ENCODE measurements at places on chromosomes 16 and 17.

DNA sequence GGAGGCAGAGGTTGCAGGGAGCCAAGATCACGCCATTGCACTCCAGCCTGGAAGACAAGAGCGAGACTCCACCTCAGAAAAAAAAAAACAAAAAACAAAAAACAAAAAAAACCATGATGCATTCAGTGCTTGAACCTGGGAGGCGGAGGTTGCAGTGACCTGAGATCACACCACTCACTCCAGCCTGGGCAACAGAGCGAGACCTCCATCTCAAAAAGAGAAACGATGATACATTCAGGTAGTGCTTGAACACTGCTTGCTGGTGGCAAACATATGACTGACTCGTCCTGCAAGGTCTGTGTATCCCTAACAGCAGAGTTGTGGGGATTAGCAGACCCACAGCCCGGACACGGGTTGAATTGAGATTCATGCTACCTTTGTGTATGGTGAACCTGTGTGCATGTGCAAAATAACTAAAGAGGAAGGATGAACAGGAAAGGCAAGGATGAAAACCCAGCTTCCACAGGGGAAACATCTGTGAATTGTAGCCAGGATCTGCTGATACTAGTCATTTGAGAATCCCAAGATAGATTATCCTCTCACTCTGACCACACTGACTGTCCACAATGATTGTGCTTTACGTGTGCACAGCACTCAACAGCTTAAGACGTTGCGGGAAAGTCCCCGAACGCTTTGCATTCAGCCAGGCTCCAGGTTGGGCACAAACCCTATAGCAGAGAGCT is 52.4 kb upstream of the MRPS23 start:
- no peak for DNase-seq

GRCh38 chr16:79132701-79133100 is 467.8 kb downstream of the MAF start:
- DNase-seq = no peak

- DNase-seq = no peak
Observed at GRCh38 chr17:50775926-50776325, 8.6 kb upstream of the ANKRD40CL start.

GRCh38 chr16:17759451-17760390 is 289.0 kb upstream of the XYLT1 start:
- DNase-seq = no peak

GRCh38 chr17:412211-413015 is 59.8 kb upstream of the RPH3AL start:
- DNase-seq = peak; percentile 72

DNA sequence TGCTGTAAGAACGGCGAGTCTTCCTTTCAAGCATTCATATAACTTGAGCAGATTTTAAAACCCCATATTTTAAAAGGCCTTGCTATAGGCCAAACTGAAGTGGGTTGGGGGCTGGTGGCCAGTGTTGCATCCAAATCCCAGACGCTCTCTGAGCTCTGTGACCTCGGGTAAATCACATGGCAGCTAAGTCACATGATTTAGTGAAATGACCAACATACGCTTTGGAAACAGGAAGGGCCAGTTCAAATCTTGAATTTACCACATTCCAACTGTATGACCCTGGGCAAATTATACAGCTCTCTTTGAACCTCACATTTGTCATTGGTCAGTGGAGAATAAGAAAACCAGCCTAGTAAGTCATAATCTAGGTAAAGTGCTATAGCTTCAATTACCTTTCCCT is 519.3 kb downstream of the HAPSTR1 start:
- no peak for DNase-seq

- peak; percentile 73 for DNase-seq
Observed at GRCh38 chr17:82884970-82885353, 45.1 kb upstream of the ZNF750 start.

DNA sequence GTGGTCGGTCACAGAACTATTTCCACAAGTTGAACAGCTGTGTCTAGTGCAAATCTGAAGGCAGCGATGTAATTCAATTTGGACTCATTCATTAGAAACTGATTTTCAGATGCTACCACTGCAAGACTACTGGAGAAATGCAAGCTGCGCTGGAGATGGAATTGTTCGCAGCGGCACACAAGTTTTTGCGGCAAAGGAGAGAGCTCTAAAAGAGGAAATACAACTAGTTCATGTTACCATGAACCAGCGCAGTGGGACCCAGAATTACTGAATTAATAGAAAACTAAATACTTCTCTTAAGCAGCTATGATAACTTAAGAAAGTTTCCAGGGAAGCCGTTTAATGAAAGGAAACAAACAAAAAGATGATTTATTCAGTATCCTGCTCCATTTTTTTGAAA is 1.9 kb downstream of the CREBBP start:
- no peak for DNase-seq

DNA sequence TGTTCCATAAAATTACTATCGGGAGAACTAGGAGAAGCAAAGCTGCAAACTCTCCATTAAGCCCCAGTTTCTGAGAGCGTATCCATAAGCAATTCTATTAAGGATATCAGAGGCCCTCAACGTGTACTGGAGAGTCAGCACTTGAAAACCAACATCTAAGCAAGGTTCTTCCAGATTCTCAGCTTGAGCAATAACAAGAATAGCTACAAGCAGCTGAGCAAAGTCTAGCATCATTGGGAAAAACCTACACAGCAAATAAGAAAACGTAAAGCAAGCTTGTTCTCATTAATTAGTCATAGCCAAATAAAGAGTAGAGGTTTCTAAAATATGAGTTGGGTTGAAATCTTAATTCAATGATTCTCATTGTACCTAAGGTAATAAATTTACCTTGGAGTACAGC is 26.9 kb upstream of the COX10 start:
- no peak for DNase-seq

DNA sequence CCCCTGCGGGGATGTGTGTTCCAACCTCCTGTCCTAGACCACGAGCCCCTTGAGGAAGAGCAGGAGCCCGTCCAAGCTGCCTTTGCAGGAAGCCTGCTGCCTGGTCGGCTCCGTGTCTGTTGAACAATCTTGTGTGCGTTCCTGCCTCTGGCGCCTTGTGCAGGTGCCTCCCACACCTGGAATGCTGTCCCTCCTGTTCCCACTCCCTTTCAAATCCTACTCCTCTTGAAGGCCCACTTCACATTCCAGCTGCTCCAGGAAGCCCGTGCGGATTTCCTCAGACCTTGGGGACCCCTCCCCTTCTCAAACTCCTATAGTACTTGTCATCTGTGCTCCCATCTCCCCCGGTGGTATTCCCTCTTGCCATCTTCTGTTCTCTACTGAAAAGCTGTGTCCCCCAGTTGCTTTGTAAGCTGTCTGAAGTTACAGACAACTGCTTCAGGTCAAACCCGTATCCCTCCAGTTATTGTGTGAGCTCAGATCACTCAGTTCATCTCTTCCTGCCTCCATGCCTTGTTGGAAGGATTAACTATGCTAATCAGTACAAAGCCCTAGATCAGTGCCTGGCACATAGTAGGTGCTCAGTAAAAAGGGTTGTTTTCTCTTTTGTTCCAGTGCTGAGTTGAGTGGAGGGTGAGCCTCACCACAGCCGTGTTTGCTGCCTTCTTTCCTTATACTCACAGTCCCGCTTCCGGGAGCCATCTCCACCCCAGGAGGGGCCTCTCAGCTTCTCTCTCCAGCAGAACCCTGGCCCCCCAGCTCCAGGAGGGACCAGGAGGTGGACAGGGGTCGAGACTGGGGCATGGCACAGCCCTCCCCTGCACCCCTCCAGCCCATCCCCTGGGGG is 241.8 kb upstream of the CIBAR2 start:
- no peak for DNase-seq

DNA sequence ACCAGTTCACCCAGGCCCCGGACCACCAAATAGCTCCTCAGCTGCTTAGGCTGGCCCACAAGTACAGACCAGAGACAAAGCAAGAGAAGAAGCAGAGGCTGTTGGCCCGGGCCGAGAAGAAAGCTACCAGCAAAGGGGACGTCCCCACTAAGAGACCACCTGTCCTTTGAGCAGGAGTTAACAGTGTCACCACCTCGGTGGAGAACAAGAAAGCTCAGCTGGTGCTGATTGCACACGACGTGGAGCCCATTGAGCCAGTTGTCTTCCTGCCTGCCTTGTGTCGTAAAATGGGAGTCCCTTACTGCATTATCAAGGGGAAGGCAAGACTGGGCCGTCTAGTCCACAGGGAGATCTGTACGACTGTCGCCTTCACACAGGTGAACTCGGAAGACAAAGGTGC is 15.4 kb downstream of the FOXF1 start:
- DNase-seq = no peak

DNA sequence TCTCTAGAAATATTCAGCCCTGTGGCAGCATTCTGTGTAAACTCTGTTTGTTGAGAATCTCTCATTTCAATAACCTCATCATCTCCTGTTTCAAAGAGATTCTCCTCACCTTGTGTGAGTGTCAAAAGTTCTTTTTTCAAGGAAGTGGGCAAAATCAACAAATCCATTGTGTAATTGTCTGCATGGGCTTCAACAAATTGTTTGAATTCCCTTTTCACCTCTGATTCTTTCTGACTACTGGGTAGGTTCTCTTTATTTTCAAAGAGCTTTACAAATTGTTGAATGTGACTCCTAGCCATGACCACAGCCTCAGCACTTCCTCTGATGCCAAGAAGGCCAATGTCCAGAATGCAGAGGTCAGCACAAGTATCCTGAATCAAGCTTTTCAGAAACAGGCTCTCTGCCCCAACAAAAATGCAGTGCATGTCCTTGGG is 48.0 kb downstream of the N4BP1 start:
- no peak for DNase-seq

DNA sequence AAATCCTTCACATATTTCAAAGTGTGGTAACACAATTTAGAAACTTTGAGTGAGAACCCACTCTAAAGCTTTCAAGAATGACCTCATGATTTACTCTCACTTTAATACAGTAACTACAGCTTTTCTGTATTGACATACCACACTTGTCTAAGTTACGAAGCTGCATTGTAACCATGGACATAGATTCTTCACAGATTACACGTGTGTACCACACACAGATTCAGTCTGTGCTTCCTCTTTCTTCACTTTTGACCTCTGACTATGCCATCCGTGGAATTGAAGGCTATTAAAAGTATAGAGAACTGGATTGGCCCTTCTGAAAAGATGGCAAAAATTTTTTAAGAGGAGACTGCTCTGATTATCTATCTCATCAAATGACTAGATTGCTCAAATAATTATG is 172.7 kb downstream of the TANC2 start:
- DNase-seq = no peak

DNA sequence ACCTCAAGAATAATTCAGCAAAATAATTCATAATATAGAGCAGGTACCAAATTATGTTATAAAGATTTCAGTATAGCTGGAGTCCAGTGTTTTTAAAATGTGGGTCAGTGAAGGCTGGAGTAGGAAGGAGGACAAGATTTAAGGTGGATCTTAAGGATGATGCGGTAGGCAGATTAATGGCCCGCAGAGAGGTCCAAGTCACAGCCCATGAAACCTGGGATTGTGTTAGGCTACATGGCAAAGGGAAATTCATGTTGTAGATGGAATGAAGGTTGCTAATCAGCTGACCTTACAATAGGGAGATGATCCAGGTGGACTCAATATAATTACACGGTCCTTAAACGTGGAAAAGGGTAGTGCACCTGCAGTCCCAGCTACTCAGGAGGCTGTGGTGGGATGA is 6.2 kb upstream of the IRF8 start:
- no peak for DNase-seq

GRCh38 chr17:39578272-39578671 is 29.4 kb downstream of the NEUROD2 start:
- no peak for DNase-seq

- DNase-seq = peak; percentile 67
Observed at GRCh38 chr16:82229800-82230619, 60.0 kb upstream of the MPHOSPH6 start.

- DNase-seq = no peak
Observed at GRCh38 chr16:87680272-87680644, 78.0 kb downstream of the JPH3 start.

GRCh38 chr17:3961564-3962047 is 2.6 kb downstream of the ATP2A3 start:
- DNase-seq = no peak

- DNase-seq = no peak
Observed at GRCh38 chr17:45734598-45734997, 49.5 kb upstream of the CRHR1 start.

GRCh38 chr17:42098730-42099399 is 592 bp upstream of the ZNF385C start:
- no peak for DNase-seq
